ENCODE measurements at places on chromosomes 12 and 14.
A peak's percentile ranks its signal among the peaks of the same experiment; 100 is the strongest.

GRCh38 chr14:20683125-20683890, 1.1 kb upstream of the RNASE4 start:
- peak; percentile 79 for DNase-seq

DNA sequence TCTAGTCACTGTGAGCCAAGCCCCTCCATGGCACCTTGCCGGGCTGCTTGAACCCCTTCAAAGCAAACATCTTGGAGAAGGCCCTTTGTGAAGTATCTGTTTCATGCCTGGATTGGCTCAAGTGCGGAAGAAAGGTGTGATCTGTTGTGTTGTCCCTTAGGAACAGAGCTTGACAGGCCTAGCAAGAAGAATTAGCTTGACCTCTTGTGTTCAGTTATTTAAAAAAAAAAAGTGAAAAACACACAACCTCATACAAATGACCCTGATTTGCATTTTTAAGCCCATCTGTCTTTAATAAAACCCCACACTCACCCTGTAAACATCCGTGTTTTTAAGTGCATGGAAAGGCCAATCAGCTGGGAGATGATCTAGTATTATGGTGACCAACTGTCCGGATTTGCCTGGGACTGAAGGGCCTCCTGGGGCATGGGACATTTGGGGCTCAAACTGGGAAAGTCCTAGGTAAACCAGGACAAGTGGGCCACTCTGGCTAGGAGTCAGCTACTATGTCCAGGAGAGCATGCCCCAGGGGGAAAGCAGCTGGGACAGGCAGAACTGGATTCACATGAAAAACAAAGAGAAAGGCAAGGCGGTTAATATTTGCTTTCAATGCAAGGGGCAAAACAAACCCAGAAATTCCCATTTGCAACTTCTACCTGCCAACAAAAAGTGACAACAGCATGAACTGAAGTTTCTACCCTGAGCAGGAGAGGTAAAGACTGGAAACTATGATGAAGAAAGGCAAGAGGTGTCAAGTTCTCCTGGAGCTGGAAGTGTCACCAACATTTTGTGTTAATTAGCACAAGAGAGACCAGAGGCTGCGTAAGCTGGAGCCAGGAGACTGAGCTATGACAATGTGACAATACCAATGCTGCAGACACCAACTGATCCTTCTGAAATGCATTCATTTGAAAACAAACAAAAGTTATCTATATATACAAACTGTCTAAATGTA, 78.6 kb downstream of the CLMN start:
- DNase-seq: no peak

GRCh38 chr12:116121453-116121871, 156.0 kb downstream of the MED13L start:
- peak; percentile 37 for DNase-seq

GRCh38 chr12:124601706-124602105, 34.3 kb upstream of the NCOR2 start:
- DNase-seq: no peak

GRCh38 chr12:115261691-115262398, 577.9 kb upstream of the TBX3 start:
- DNase-seq: no peak

GRCh38 chr12:15558915-15559528, 230.2 kb downstream of the EPS8 start:
- DNase-seq: peak; percentile 93

- no peak for DNase-seq
Observed at GRCh38 chr14:64826845-64827244, 52.9 kb downstream of the SPTB start.

GRCh38 chr12:120843472-120843871, 60.7 kb downstream of the SPPL3 start:
- no peak for DNase-seq

- peak; percentile 23 for DNase-seq
Observed at GRCh38 chr12:14993537-14994266, 20.9 kb downstream of the PDE6H start.

GRCh38 chr14:103243764-103244737, 90.0 kb upstream of the EIF5 start:
- no peak for DNase-seq

DNA sequence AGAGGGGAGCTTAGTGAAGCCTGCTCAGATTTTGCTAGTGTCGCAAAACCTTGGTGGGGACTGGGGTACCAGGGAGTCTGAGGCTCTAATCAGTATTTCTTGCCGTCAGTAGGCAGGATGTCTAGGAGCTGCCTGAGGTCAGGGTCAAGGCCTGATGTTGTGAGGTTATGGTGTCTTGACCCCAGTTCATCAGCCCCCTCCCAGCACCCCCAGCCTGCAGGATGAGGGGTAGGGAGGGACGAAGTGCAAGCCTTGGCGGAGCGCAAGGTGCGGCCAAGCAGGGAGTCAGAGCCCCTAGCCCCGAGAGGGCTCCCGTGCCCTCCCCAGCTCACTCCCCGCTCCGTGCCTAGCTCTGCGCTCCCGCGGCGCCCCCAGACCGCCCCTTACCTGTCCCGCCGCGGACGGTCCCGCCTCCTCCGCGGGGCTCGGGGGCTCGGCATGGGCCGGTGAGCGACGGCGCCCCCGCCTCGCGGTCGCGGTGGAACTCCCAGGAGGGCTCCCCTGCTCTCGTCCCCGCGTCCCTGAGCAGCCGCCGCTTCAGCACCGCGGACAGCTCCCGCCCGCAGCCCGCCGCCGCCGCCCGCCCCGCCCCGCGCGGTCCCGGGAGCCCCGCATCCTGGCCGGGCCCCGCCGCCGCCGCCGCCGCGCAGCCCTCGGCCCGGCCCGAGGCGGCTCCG, 347 bp downstream of the SYNDIG1L start:
- no peak for DNase-seq

DNA sequence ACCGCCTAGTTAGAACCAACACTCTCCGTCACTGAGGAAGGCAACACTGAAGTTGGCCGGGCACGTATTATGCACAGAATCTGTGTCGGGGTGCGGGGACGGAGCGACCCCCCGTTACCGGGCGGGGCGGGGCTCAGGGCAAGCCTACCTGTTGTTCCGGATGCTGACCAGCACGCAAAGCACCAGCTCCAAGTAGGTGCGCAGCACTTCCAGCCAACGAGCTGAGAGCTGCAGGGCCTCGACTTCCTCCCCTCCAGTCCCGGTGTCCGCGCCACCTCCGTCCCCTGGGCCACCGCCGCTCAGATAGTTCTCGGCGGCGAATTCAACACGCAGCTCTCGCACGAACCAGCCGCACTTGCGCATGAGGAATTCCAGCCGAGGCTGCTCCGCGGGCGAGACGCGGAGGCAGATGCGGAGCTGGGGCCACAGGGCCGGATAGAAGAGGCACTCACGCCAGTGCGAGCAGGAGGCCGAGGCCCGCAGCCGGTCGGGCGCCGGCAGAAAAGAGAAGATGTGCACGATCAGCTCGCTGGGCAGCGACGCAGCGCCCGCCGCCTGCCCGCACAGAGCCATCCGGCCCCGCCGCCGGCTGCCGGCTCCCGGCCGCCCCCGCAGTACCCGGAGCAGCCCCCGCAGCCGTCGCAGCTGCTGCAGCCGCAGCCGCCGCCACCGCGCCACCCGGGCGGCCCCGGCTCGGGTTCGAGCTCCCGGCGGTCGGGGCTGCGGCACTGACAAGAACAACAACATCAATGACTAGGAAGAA, 636 bp downstream of the FBXO33 start:
- no peak for DNase-seq

All from stromal cell of bone marrow (primary cell).